ENCODE measurements at places on chromosomes 1 and 21.

GRCh38 chr1:156165083-156165482 is 11.7 kb downstream of the SEMA4A start:
- no peak for DNase-seq

DNA sequence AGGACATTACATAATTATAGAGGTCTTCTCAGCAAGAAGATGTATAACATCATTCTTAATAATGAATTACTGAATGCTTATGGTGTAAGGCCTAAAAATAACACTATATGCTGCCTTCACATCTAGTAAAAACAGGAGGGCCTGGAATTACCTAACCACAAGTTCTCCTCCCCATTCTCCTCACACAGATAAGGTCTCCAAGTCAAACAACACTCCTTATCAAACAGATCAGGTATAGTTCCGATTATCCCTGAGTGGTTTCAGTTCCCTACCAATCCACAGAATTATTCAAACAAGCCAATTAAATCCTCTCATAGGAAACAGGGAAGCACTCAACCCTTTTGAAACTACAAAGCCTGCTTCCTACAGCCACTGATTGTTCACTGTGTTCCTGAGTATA is 4.0 kb upstream of the AGBL4 start:
- no peak for DNase-seq

DNA sequence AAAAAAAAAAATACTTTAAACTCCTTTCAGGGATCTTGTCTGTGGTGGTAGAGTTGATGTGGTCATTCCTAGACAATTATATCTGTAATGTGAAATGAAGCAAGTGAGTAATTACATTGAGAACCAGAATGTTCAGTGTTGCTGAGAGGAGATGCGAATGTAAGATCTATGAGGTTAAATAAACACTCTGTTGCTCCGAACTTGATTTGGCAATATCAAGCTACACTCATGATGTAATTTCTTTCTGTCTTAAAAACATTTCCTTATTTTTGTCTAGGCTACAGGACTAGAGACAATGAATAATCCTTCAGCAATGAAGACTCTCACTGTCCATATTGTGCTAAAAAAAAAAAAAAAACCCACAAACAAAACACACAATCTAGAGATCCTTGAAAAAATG is 63.1 kb upstream of the IGSF5 start:
- DNase-seq: no peak

DNA sequence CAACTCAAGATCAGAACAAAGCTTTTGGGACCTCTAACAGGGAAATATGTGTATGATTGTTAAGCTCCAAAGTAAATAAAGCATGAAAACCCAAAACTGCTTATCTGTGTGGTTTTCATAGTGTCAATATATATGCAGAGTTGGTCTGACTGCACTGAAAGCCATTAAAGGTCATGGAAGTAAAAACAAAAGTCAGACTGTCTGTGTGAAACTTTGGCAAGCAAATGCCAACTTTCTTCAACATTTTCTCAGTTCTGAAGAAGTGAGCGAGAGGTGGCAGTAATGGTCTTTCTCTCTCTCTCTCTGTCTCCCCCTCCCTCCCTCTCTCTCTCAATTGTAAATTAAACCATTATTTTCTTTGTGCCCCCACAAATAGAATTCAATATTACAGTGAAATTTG is 100.1 kb upstream of the S1PR1 start:
- no peak for DNase-seq

- no peak for DNase-seq
These were observed 197.3 kb upstream of the COA6 start for GRCh38 chr1:234176000-234176399.

- no peak for DNase-seq
These were observed 34.6 kb upstream of the PIGC start for GRCh38 chr1:172478485-172478884.

GRCh38 chr1:22801761-22802160 is 91.1 kb downstream of the EPHB2 start:
- DNase-seq: no peak

DNA sequence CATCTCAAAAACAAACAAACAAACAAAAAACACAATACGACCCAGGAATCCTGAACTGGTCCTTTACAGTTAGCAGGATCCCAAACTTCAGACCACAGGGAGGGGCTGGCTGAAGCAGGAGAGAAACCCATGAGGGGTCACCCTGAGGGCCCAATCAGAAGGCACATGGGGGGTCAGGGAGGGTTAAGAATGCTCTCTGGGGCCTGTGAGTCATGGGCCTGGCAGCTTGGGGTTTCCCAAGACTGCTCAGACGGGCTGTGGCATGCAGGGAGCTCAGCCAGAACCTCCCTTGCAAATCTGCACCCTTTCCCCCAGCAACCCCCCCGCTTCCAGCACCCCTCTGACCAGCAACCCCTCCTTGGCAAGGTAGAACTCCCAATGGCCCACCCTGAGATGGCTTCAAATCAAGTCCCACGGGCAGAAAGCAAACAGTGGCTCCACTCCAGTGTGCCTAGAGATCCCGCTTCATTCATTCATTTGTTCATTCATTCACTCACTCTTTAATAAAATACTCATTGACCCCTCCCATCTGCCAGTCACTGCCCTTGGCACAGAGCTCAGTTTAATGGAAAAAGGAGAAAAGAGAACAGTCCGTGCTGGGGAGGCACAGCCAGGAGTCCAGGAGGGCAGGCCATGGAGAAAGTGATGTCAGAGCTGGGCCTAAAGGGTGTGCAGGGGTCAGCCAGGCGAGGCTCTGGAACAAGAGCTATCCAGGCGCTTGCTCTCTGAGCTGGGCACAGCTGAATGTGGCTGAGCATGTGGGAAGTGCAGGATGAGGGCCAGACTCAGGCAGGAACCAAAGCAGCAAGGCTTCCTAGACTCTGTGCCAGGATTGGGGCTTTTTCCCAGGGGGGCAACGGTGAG is 8.2 kb downstream of the UQCRHL start:
- DNase-seq: peak; percentile 74

DNA sequence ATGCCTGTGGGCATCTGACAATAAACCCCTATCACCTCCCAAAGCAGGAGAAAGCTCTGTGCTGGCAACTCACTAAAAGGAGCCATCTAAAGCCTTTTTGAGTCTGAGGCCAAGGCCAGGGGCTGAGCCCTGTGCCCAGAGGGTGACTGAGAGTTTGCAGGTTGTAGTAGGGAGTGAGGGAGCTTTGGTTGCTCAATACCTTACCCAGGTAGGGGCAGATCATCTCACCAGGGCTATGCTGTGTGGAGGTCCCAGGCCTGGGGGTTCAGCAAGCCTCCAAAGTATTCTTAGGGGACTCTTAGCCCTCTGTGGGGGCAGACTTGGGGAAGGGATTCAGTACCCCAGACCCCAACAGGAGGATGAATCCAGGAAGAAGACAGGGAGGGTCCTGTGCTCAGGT is 21.2 kb downstream of the S100A7 start:
- no peak for DNase-seq

DNA sequence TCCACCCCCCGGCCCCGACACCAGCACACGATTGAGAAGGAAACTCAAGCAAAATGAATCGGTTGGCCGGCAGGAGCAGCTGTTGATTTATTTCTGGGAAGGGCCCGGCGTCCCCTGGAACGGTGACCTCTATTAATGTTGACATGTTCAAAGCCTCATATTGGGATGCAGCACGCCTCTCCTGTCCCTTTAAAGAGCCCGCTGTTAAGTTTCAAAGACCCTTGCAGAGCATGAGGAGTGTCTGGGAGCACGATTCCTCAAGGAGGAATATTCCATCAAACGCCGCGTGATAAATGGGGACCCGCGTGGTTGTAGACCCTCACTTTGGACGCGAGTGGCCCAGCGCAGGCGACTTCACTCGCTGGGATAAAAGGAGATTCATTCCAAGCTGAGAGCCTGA is 21.5 kb upstream of the ACTL8 start:
- no peak for DNase-seq

GRCh38 chr1:13646521-13646920 is 53.5 kb upstream of the PRDM2 start:
- no peak for DNase-seq

- DNase-seq: no peak
These were observed 651 bp upstream of the GABRD start for GRCh38 chr1:2018217-2019171.
